ENCODE measurements at places on chromosomes 1 and 21. TPM values are rescaled to one million over a fixed set of nuclear protein-coding genes. Genes with fewer than 3 reads are reported as not detected.
A peak's percentile ranks its signal among the peaks of the same experiment; 100 is the strongest.

- ATAC-seq = no peak
Observed at GRCh38 chr1:1846386-1846918, 44.4 kb downstream of the GNB1 start.

LCE1E gene
- total RNA-seq = not detected

AMPD1 gene
- total RNA-seq = not detected

CRYAA gene
- total RNA-seq = not detected

RIMS3 gene
- total RNA-seq = 7.2 TPM

- no peak for ATAC-seq
Observed at GRCh38 chr1:63928186-63929105, 154.6 kb downstream of the ROR1 start.

ZFYVE9 gene
- 42.2 TPM for total RNA-seq

KLF17 gene
- total RNA-seq = 0.20 TPM

DNA sequence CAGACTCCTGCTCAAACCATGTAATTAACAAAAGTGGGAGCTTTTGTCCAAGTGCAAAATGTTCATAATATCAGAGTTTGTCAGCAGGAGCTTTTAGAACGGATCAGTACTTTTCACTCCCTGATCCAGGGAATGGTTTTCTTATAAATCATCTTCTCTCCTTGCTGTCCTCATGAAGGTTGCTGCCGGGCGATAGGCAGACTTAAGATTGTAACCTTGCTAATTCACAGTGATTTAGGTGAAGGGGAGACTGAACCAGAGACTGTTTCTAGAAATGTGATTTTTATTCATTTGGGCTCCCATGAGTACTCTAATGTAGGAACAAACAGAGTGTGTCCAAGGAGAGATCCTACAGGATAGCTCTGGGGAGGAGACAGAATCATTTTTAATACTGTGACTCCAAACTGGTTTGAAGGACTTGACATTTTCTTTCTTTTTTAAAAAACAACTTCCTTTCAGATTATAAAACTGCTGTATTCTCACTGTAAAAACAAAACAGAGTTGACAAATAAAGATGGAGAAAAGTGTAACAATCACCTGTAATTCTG, 23.7 kb downstream of the ELAVL4 start:
- ATAC-seq = no peak

RAD54L gene
- total RNA-seq = not detected

KISS1 gene
- total RNA-seq = not detected

DNA sequence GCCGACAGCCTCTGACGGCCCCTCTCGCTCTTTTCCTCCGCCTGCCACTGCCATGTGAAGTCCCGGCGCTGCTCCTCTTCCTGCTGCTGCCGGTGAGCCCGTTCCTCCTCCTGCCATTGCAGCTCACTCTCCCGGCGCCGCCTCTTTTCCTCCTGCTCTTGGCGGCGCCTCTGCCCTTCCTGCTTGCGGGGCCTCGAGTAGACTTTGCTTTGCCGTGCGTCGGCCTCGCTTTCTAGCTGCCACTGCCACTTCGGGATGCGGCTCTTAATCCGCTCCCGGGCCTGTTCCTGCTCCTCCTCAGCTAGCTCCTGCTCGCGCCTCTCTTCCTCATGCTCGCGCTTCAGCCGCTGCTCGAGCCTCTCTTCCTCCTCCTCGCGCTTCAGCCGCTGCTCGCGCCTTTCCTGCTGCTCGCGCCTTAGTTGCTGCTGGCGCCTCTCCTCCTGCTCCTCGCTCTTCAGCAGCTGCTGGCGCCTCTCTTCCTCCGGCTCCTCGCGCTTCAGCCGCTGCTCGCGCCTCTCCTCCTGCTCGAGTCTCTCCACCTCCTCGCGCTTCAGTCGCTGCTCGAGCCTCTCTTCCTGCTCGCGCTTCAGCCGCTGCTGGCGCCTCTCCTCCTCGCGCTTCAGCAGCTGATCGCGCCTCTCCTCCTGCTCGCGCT, 4.3 kb downstream of the TCHH start:
- ATAC-seq = no peak

FAM151A gene
- not detected for total RNA-seq

DNA sequence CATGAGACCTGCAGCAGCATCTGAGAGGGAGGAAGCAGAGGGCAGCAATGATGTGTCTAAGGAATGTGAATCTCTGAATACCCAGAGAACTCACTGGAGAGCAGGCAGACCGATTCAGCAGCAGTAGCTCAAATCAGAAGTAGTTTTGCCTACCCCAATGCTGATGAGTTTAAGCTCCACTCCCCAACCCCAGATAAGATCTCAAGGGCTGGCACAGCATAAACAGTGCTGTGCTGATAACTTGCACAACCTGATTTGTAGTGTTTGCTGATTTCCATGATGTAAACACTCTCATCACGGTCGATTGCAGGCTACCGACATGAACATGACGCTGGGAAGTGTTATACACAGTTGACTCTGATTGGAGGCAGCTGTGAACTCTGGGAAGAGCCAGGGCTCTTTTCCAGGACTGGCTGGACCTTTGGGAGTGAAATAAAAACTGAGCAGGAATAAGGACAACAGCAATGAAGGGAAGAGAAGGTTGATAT, 11.2 kb upstream of the HMGCS2 start:
- peak; percentile 57 for ATAC-seq

DNA sequence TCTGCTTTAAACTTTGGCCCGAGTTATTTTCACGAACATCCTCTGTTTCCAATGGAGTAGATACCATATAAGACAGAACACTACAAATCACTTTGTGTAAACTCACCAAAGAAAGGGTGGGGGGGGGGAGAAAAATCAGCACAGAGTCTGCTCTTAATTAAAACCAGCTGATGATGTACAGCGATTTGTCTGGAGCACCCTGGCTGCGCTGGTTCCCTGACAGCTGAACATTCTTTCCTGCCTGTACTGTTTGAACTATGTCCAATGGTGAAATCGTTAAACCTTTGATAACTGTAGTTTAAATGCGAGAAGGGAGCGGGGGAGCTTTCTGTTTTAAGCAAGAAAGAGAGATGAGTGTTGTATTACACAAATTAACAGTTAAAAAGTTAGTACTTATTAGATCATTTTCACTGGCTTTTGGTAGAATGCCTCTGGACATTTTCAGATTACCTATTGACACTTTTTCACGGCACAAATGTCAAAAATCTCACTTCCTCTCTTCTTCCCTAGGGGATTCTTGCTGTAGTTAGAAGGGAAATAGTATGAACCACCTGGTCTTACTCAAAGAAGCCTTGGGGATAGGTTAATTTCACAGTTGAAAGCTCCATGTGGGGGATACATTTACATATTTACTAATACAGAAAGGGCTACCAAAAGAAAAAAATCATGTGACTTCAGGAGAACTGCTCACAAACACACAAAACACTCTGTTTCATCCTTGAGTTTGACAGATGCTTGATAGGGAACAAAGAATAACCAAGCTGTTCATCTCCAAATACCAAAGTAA, 140.2 kb upstream of the RUNX1 start:
- ATAC-seq = peak; percentile 48

- no peak for ATAC-seq
Observed at GRCh38 chr1:152869808-152870419, 8.2 kb upstream of the SMCP start.

LINGO4 gene
- not detected for total RNA-seq

DNA sequence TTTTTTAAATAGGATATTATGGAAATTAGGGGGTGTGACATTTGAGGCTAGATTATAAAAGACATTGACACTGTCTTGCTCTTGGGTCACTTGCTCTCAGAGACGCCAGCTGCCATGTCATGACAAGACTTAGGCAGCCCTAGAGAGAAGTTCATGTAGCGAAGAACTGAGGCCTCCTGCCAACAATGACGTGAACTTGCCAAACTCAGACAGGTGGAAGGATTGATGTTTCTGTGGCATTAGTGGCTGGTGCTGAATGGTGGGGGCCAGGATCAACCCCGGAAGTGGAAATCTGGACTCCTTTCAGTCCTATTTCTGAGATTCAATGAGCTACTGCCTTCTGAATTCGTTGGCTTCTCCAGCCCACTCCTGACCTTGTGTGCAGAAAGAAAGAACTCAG, 14.7 kb downstream of the NCF2 start:
- ATAC-seq = no peak

DNA sequence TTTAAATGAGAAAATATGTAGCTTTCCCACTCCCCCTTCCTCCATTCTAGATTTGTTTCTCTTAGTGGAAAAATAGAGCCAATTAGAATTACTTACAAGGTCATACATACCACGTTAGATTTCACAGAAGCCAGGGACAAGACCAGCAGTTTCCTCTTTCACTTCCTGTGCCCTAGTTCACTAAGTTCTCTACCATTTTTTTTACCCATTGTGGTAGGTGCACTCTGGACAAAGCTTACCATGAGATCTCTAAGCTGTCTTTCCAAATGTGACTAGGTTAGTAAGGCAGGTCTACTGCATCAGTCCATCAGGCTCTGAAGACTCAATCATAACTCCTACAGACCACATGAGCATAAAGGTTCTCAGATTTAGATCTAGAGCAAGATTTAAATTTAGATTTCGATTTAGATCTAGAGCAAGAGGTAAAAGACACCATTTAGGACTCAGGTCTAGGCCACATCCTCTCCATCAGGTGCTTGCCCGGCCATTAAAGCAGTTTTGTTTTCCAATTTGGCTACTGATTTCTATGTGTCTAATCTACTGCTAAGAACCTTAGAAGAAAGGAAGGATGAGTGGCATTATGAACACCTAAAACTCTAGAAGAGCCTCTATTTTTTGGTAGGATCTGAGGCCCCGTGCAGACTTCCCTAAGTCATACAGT, 235.3 kb downstream of the FAF1 start:
- no peak for ATAC-seq

ACKR1 gene
- 180 TPM for total RNA-seq

Measured in gastroesophageal sphincter (tissue), 4 donors.